ENCODE measurements at places on chromosomes 3 and 15. TPM values are rescaled to one million over a fixed set of nuclear protein-coding genes. Genes with fewer than 3 reads are reported as not detected.

GPR62 gene
- total RNA-seq, result not detected

SNTN gene
- not detected for total RNA-seq

LNP1 gene
- total RNA-seq, result 1.3 TPM

MAGEL2 gene
- total RNA-seq, result not detected

TRH gene
- total RNA-seq, result not detected

Data from A549 treated with GW870086 at 1 μM for 4 hours (cell line).